Kidney tubule cell (primary cell): ENCODE measurements at places on chromosomes 16 and 17.

DNA sequence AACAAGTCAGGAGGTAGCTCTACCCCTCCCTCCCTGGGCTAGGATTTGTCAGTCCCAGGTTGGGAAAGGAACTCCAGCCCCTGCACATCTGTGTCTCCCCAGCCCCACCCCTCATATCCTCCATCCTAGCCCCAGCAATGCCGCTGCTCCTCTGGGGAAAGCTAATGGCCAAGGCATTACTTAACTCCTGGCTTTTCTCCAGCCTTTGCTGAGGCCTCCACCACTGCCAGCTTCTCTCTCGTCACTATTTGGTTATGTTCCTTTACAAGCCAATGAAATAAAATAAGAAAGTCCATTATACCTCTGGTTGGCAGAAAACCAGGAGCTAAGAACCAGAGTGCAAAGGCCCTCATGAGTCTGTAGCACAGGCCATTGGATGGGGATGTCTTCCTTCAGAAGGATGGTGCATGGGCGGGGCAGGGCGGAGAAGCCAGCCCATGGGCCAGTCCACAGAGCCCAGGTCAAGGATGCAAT, 171.0 kb downstream of the CCDC182 start:
- DNase-seq = no peak

- no peak for DNase-seq
Measured at GRCh38 chr17:63983320-63983719, 10.6 kb upstream of the SCN4A start.

DNA sequence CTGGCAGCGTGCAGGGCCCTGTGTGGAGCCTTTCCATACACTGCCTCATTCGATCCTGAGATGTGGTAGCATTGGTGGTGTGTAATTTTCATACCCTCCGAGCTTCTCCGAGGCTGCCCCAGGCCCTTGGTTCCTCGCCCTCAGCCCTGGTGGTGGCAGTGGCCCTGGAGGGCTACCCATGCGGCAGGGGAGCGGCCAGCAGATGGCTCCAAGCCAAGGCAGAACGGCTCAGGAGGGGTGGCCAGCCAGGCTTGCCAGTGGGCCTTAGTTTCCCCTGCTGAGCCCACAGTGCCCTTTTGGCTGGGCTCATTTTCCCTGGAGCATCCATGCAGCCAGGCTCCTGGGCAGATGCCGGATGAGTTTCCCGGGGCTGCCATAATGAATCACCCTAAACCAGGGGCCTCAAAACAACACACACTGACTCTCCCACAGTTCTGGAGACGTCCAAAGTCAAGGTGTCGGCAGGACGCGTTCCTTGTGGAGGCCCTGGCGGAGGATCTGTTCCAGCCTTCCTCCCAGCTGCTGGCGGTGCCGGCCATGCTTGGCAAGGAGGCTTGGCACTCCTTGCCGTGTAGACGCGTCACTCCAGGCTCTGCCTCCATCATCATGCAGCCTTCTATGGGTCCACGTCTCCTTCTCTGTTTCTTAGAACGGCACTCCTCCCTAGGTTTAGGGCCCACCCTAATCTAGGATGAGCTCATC, 158.8 kb upstream of the GSE1 start:
- no peak for DNase-seq

DNA sequence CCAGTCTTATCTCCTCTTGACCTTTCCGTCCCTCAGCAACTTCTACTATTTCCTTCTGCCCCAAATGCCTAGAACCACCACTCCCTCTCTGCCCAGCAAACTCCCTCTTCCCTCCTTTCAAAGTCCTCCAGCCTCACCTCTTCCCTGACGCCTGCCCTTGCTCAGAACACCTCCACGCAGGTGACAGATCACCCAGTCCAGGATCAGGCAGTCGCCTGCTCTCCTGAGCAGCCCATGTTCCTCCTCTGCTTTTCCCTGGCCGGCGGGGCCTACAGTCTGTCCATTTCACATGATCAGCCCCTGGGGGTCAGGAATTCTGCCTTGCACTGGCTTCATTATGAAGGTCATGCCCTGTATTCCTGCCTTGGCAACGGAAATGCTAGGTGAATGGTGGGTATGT, 422 bp downstream of the CD300LF start:
- no peak for DNase-seq

DNA sequence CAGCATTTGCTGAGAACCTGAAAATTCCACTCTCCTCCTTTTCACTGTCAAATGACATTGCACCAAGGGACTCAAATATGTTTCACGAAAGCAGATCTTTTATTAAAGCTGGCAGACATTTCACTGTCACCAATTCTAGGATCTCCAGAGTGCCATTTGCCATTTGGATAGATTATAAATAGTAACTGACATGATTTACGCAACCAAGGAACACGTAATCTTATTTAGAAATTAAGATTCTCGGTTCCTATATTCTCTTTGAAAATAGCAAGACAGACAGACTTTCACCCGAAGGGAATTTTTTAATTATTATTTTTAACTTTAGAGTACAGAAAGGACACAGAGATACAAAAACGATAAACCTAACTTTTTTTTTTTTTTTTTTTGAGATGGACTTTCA, 49.6 kb downstream of the ANKFY1 start:
- no peak for DNase-seq

DNA sequence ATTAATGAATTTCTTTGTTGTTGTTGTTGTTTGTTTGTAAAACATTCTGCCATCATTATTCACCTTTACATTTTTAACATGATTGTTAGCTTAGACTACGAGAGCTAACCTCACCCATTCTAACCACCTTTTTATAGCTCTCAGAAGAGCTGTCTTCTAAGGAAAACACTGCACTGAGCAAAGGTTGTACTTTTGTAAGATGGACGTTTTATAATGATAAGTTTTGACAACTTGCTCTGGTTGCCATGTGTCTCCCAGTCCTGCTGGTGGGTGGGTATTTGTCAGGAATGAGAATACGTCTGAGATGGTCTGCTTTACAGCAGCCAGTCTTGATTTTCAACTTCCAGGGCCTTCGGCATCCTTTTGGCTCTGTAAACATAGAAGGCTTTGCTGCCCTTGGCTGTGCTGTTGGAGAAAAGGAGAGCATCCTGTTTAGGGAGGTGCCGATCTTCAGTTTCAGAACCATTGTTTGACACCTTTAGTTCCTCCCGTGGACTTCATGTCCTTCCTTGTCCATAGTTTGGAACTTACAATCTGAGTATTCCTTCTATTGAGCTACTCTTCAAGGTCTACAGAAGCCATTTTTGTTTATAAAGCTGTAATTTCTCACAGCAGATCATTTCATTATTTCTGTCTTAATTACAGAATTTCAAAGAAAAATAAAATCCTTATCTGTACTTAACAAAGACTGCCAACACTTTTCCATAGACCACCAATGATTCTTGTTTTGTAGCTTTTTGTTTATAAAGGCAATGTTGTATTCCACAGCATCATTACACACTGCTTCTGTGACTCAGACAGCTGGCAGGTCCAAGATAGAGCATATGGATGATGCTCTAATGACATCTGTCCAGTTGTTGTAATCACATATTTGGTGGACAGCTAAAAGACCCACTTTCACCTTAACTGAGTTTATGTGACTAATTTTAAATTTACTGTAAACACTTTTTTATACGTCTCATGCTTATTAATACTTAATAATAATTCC, 270.1 kb upstream of the TBX2 start:
- no peak for DNase-seq

DNA sequence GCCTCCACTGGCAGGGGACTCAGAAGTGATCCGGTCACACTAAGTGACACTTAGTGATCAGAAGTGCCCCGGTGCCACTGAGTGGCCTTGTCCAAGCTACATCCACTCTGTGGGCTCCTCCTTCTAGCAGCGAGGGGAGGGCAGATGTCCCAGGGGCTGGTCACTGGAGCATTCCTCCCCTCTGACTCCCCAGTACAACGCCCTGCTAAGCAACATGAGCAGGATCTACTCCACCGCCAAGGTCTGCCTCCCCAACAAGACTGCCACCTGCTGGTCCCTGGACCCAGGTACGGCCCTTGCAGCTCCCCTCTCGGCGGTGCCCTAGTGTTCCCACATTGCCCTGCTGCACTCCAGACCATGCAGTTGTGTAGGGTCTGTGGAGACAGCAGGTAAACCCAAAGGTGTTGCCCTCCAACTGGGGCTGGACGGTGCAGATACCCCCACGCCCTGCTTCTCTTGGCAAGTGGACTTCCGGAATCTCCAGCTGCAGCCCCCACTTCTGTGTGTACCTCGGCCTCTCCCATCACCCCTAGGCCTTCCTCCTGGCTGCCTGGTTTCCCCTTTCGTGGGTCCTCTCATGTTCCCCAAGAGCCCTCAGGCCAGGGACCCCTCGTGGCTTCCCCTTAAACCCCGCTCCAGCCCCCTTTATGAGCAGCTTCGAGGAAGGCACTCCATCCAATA, 2.1 kb downstream of the ACE start:
- peak; percentile 92 for DNase-seq

GRCh38 chr17:36889770-36890349, 47.4 kb upstream of the LHX1 start:
- DNase-seq = no peak

GRCh38 chr17:17944242-17944641, 28.0 kb downstream of the TOM1L2 start:
- no peak for DNase-seq

- no peak for DNase-seq
Measured at GRCh38 chr17:70327723-70328122, 158.4 kb downstream of the KCNJ2 start.
